ENCODE measurements at places on chromosomes 6 and 20. TPM values are rescaled to one million over a fixed set of nuclear protein-coding genes. Genes with fewer than 3 reads are reported as not detected.

Gene AKAP7
- 2.8 TPM for total RNA-seq

Gene TLDC2
- not detected for total RNA-seq

Gene ELOVL2
- total RNA-seq = not detected

Gene BNIP5
- total RNA-seq = not detected

Gene RFX6
- total RNA-seq = not detected

Gene LZTS3
- 4.8 TPM for total RNA-seq

Gene APCDD1L
- total RNA-seq = 1.5 TPM

Gene MATN4
- total RNA-seq = 0.05 TPM

Gene NR2E1
- total RNA-seq = not detected

Gene ENPP4
- total RNA-seq = 0.28 TPM

Gene FILIP1
- total RNA-seq = not detected

Gene PAK5
- total RNA-seq = 0.14 TPM

Gene RIMS4
- not detected for total RNA-seq

Gene ENPP3
- not detected for total RNA-seq

Gene ZBTB12
- total RNA-seq = 0.46 TPM

Gene FAM83C
- 3.2 TPM for total RNA-seq

Gene EEF1A2
- 3.2 TPM for total RNA-seq

Gene CGA
- not detected for total RNA-seq
